ENCODE measurements at places on chromosomes 13 and 19.

DNA sequence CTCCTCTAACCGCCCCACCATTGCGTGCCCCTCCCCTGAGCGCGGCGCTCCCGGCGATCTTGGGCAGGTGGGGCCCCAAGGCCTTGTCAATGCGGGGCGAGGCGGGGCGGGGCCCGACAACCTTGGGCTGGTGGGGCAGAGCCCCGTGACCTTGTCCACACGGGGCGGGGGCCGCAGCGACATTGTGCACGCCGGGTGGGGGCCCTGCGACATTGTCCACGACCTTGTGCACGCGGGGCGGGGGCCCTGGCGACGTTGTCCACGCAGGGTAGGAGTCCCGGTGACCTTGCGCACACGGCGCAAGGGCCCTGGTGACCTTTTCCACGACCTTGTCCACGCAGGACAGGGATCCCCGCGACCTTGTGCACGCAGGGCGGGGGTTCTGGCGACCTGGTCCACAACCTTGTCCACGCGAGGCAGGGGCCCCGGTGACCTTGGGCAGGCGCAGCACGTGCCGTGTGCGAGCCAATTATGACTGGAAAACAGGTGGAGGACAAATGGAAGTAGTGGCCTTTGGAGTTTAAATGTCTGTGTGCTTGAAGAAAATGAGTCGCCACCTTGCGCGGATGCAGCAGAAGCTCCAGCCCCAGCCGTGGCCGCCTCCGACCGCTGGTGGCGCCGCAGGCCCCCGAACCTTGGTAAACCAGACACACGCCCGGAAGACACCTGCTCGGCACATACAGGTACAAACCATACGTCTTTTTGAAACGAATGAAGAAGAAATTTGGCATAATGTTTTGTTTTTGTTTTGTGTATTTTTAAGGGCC is 62.6 kb downstream of the LATS2 start:
- no peak for DNase-seq

DNA sequence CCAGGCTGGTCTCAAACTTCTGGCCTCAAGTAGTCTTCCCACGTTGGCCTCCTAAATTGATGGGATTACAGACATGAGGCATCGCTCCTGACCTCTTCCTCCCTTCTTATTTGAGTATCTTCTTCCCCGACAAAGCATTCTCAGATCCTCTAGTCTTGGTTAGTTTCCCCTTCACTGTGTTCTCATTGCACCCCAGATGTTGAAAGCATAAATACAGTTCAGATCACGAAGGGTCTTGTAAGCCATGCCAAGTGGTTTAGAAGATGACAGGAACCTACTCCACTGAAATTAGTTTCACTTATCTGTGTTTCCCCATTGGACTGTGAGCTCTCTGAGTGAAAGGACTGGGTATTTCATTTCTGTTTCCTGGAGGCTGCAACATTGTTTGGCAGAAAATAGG is 100.7 kb downstream of the DGKH start:
- DNase-seq: no peak

GRCh38 chr19:3277649-3278048 is 53.2 kb downstream of the CELF5 start:
- no peak for DNase-seq

DNA sequence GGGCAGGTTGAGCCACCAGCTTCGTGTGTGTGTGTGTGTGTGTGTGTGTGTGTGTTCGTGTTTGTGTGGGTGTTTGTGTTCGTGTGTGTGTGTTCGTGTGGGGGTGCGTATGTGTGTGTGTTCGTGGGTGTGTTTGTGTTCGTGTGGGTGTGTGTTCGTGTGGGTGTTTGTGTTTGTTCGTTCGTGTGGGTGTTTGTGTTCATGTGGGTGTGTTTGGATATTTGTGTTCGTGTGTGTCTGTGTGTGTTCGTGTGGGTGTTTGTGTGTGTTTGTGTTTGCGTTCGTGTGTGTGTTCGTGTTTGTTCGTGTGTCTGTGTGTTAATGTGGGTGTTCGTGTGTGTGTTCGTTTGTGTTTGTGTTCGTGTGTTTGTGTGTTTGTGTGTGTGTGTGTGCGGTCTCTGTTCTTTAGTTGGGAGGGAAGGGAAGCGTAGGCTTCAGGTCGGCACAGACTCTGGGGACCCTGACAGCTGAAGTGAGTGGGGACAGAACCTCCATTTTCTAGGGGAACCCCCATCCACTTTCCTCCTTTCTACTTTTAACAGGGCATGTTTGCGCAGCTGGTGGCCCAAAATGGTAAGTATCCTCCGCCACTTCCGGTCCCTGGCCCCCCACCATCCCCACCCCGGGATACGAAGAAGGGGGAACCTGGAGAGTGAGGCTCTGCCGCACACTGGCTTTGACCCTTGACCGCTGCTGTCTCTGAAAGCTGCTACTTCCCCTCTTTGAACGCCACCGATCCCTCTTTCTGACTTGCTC is 1.6 kb downstream of the TNFSF9 start:
- DNase-seq: no peak

DNA sequence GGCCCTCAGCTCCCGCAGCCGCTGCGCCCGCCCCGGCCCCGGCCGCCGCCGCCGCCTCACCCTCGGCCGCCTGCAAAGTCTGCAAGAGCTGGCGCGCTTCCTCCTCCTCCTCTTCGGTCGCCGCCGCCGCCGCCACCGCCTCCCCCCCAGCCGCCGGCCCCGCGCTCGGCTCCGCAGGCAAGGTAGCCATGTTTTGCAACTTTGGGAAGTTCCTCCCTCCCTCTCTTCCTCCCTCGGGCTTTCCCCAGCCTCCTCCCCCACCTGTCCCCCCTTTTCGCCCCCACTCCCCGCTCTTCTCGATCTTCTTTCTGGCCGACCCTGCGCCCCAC is 433 bp downstream of the SIX5 start:
- peak; percentile 36 for DNase-seq

GRCh38 chr19:48502350-48503018 is 9.2 kb downstream of the LMTK3 start:
- no peak for DNase-seq

GRCh38 chr13:28548872-28549271 is 53.9 kb upstream of the FLT1 start:
- DNase-seq: no peak

GRCh38 chr13:114196629-114197028 is 17.6 kb downstream of the CFAP97D2 start:
- DNase-seq: no peak

GRCh38 chr13:79775830-79776229 is 294.9 kb downstream of the NDFIP2 start:
- DNase-seq: no peak

GRCh38 chr13:101545521-101545920 is 93.0 kb downstream of the ITGBL1 start:
- no peak for DNase-seq

GRCh38 chr13:29679396-29680053 is 84.0 kb upstream of the SLC7A1 start:
- DNase-seq: no peak

- no peak for DNase-seq
Measured at GRCh38 chr19:1102407-1103131, 1.2 kb upstream of the GPX4 start.

GRCh38 chr19:35031072-35031881 is 1.0 kb downstream of the SCN1B start:
- DNase-seq: peak; percentile 45

GRCh38 chr13:106376401-106377112 is 158.9 kb downstream of the EFNB2 start:
- no peak for DNase-seq

- DNase-seq: no peak
Measured at GRCh38 chr13:31681133-31681532, 58.2 kb upstream of the RXFP2 start.

- DNase-seq: no peak
Measured at GRCh38 chr13:110161112-110161882, 145.7 kb downstream of the COL4A1 start.

GRCh38 chr13:46668931-46669525 is 116.1 kb downstream of the LRCH1 start:
- no peak for DNase-seq

- peak; percentile 43 for DNase-seq
Measured at GRCh38 chr19:40403262-40403984, 9.8 kb downstream of the PRX start.

GRCh38 chr13:114009590-114010400 is 35.9 kb upstream of the C13orf46 start:
- DNase-seq: no peak

DNA sequence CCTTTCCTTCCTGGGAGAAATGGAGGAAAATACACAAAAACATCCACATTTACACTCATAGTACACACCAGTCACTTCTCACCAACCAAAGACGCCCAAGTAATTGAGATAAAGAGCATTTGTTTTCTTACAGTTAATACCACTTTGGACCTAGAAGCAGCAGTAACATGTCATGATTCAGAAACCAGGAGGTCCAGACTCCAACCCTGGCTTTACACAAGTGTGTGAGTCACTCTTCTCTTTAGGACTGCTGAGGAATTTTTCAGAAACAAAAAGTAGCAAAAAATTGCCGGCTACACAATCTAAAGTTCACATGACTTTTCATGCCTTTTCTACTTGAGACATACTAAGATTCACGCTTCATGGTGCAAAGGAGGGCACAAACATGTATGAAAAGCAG is 42.1 kb downstream of the TUBGCP3 start:
- DNase-seq: no peak

- DNase-seq: no peak
Measured at GRCh38 chr13:74406420-74406819, 272.2 kb upstream of the KLF12 start.

All from DMS 273 treated with DMSO at 0.1 percent for 48 hours (cell line).